SJSA1 (cell line): ENCODE measurements at places on chromosomes 4 and X.

DNA sequence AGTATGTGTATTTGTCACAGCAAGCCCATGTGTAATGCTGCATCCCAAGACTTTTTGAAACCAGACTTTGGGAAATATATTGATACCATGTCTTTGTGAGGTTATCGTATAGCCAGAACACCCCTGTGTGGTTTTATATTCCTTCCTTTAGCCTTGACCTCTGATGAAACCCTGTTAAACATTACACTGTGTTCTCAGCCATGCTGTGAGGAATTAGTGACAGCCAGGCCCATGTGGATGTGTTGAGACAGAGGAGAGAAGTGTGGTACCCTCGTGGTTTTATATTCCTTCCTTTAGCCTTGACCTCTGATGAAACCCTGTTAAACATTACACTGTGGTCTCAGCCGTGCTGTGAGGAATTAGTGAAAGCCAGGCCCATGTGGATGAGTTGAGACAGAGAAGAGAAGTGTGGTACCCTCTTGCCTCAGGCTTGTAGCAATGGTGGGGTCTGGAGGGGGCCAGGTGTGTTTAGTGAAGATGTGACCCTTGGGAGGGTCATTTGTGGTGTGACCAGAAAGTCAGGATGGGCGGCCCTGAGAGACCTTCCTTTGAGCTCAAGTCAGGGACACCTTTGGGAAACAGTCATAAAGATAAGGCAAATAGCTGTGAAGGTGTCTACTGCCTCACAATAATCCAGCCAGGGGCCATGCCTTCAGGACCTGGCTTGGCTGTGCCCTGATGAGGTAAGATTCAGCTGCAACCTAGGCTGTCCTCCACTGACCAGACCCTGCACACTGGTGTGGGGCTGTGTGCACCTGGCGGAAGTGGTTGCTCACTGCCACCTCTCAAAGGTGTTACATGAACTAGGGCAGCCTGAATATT, 110.0 kb downstream of the IRF2 start:
- H3K4me1 ChIP-seq: peaks cover 5% of the 10 kb centered on the region
- H3K27ac ChIP-seq: no peak overlapping the region
- H3K27me3 ChIP-seq: no peaks in the 10 kb centered on the region
- no peaks in the 10 kb centered on the region for H3K36me3 ChIP-seq

- H3K27ac ChIP-seq: no peak overlapping the region
- H3K4me1 ChIP-seq: no peaks in the 10 kb centered on the region
- H3K27me3 ChIP-seq: no peaks in the 10 kb centered on the region
- no peaks in the 10 kb centered on the region for H3K36me3 ChIP-seq
- no peak for DNase-seq
These were observed 22.4 kb upstream of the LAP3 start for GRCh38 chr4:17554568-17554967.

DNA sequence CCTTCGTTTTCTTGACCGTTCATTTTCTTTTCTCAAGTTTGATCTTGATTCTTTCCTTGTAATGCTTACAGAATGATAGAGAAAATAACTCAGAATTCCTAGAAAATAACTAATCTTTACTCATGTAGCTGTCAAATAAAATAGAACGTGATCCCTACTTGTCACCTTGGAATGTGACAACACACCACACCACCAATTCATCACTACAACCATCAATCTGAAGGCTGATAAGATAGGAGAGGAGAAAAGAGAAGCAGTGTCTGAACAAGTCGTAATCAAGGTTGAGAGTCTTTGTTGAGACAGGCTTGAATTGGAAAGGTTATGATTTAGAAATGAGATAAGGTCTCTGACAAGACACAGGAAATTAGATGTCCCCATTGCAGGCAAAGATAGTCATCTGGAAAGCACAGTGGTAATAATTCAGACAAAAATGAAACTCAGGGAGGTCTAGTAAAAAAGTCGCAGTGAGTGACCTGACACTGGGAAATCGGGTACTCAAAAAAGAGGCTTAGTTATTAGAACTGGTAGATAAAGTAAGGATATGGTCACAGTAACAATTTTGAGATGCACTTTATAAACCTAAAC, 456.2 kb downstream of the FAT4 start:
- no peak overlapping the region for H3K4me3 ChIP-seq
- no peaks in the 10 kb centered on the region for H3K36me3 ChIP-seq
- no peaks in the 10 kb centered on the region for H3K4me1 ChIP-seq
- DNase-seq: no peak

- no peak overlapping the region for H3K4me3 ChIP-seq
- no peaks in the 10 kb centered on the region for H3K27me3 ChIP-seq
- H3K27ac ChIP-seq: no peak overlapping the region
- no peaks in the 10 kb centered on the region for H3K36me3 ChIP-seq
- no peak for DNase-seq
These were observed 23.3 kb downstream of the FRYL start for GRCh38 chr4:48756689-48757220.

- peak overlapping the region; percentile 94 for H3K27ac ChIP-seq
- no peaks in the 10 kb centered on the region for H3K27me3 ChIP-seq
- no peak overlapping the region for H3K4me3 ChIP-seq
These were observed 16.9 kb downstream of the SH3RF1 start for GRCh38 chr4:169253904-169254303.
